Sciatic nerve (tissue), 2 donors: ENCODE measurements at places on chromosomes 3 and 15.

GRCh38 chr3:112350018-112350810, 17.3 kb downstream of the CD200 start:
- no peak for DNase-seq

- no peak for DNase-seq
Observed at GRCh38 chr3:9779721-9780457, 10.1 kb upstream of the CAMK1 start.

- DNase-seq, result no peak
Observed at GRCh38 chr3:177802151-177802900, 605.0 kb upstream of the TBL1XR1 start.

DNA sequence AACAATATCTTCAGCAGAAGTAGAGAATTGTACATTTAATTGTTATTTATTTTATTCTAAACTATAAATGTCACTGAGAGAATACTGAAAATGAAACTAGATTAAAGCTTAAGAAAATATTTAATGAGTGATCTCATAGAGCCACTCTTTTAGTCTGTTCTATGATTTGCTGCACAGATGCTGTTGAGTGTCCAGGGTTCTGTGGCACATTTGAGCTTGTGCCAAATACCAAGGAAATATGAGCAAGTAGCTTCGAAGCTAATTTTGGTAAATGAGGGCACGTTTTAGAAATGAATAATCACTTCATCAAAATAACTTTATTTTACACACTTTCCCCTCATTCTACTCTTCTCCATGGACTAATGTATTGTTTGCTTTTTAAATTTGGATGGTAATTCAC, 53.6 kb upstream of the THRB start:
- DNase-seq, result no peak

- no peak for DNase-seq
Observed at GRCh38 chr15:81433462-81433861, 59.4 kb upstream of the TMC3 start.

- DNase-seq, result no peak
Observed at GRCh38 chr15:56587686-56588085, 122.7 kb upstream of the MNS1 start.

DNA sequence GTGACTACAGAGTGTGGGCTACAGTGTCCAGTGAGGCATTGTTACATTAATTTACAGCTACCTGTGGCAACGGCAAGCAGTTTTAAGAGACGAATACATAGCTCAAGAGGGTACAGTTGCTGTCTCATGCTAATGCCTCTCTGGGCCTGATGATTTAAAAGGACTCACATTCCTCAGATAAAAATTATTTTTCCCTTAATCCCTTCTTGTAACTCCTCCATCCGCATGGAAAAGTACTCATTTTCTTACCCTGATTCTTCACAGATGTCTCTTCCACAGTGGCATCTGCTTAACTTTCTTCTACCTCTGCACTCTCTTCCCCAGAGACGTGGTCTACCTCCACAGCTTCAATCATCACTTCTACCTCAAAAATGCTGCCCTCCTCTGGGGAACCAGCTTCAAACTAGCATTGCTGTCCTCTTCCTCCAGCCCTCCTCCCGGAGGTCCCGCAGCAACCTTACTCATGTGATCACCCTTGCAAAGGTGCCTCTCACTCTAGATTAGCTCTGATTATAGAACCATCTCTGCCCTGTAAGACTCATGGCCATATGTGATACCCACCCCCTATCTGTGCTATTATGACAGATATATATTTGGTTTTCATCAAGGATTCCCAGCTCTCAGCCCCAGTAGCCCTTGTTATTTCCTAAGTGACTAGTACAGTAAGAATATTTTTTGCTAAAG, 21.4 kb upstream of the ABHD17C start:
- no peak for DNase-seq

- DNase-seq, result no peak
Observed at GRCh38 chr3:105108823-105109222, 257.9 kb upstream of the ALCAM start.

- no peak for DNase-seq
Observed at GRCh38 chr3:185760088-185760487, 64.8 kb downstream of the IGF2BP2 start.

DNA sequence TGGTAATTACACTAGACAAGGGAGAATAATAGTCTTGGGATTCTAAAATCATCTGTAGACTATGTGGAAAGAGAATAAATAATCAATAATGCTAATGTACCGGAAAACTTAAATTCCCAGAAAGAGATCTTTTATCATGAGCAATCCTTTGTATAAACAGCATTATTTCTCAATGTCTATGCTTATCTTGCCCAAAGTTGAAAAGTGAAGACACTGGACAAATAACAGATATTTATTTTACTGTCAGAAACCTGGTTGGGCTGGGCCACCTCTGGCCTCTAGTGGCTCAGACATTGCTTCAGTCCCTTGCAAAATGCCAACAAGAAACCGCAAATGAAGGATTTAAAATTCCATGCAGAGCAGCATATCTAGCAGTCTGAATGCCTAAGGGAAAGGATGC, 409.9 kb downstream of the FHIT start:
- no peak for DNase-seq

- no peak for DNase-seq
Observed at GRCh38 chr3:178436773-178437172, 99.5 kb upstream of the KCNMB2 start.

DNA sequence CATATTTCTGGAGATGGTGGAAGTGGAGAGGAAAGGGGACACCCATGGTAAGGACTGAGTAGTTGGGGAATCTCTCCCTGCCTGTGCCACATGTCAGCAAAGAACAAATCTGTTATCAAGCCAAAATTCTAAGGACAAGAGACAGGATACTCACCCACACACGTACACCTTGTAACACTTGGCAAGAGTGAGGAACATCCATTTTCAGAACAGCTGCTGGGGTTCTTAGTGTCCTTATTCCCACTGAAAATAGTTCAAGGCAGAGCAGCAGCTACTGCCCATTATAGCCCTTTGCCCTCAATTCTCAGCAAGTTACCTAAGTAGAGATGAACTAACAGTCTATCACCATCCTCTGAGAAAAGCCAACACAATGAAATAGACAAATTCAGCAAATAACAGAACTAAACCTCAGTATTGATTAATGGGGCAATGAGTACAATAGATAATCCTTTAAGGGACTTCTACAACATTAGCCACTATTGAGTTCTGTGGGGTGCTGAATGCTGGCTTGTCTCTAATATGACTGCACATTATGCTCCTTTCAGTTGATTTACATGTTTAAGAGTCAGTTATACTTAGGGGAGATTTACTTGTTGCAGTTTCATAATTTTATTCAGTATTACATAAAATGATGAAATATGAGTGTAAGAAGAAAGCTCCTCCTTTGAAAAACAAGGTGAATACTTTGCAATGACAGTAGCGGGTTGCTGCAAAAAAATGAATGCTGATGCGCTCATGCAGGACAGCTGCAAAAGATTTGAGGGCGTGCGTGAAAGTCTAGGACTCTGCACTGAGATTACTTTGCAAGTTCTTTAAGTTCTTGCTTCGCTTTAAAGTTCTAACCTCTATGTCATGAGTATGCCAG, 22.4 kb downstream of the SENP5 start:
- no peak for DNase-seq

GRCh38 chr3:114697401-114697800, 403.6 kb downstream of the TIGIT start:
- DNase-seq, result no peak

GRCh38 chr3:40211579-40211978, 97.9 kb upstream of the EIF1B start:
- no peak for DNase-seq

DNA sequence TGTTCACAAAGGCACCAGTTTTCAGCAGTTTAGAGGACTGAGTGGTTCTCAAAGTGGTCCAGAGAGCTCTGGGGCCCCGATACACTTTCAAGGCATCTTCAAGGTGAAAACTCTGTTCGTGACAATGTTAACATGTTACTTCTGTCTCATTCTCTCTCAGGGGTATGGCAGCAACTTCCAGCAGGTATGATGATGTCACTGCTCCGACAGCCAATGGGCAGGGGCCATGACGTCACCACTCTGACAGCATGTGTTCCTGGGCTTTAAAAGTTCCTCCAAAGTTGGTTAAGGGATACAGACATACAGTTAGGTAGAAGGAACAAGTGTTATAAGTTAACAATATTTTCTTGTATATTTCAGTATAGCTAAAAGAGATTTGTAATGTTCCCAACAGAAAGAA, 87.9 kb downstream of the KLF15 start:
- DNase-seq, result no peak

DNA sequence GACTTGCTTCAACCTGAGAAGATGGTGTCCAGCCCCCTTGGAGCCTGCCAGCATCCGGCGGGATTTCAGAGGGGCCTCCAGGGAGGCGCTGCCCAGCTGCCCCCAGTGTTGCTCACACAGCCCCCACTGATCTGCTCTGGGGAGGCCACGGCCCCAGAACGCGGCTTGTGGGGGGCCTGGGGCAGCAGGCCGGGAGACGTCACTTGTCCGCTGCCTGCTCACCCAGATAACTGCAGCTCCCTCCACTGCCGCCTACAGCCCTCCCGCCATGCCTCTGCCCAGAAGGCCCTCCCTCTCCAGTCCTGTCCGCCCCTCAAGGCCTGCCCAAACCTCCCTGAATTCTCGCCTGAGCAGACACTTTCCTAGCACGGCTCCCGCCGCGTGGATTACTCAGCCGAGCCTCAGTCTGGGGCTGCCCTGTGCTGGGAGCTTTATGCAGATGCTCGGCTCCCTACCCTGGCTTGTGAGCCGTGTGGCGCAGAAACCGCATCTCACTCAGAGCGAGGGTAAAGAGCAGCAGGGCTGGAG, 17.2 kb upstream of the ADIPOQ start:
- no peak for DNase-seq
